ENCODE measurements at places on chromosomes 7 and 10.

DNA sequence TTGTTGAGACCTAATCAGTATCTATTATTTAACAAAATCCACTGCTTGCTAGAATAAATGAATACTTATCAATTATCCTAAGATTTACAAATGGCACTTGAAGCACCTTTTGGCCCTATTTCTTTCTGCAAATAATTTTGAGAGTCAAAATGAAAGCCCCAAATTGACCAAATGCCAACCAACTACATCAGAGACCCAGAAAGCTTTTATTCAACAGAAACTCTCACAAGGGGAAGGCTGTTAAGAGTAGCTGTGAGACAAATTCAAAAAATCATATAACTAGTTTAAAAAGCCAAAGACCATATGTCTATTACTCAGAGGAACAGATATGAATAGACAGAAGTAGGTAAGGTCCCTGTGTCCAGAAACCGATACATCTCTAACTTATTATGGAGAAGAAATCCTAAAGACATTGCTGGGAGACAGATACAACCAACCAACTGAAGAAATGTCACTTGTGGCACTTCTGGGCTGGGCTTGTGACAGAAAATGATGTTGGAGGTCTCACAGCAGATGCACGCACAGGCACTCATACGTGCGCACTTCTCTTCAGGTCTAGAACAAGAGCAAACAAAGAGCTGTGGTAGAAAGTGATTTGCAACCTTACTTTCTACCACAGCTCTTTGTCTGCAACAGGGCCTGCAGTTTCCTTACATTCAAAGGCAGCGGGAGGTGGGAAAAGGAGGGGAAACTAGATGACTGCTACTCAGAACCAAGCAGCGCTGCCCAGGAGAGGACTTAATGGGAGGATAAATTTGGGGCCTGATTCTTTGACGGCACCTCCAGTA lies 58.6 kb upstream of the KCNIP2 start:
- no peak for DNase-seq

DNA sequence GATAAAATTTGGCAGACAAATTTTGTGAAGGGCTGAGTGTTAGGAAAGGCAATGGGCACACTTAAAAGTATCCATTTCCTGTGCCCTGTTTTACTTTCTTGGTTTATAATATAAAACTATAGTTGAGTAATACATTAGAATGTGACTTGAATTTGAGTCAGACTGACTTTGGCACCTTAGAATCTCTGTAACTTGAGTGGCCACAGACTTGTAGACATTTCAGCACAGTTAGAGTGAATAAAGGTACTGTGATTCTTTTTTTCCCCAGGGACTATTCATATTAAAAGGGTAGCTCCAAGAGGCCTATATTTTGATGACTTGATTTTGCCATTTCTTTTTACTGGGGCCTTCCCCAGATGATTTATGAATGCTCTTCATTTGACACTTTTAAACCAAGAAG lies 22.4 kb downstream of the GBF1 start:
- DNase-seq = no peak

DNA sequence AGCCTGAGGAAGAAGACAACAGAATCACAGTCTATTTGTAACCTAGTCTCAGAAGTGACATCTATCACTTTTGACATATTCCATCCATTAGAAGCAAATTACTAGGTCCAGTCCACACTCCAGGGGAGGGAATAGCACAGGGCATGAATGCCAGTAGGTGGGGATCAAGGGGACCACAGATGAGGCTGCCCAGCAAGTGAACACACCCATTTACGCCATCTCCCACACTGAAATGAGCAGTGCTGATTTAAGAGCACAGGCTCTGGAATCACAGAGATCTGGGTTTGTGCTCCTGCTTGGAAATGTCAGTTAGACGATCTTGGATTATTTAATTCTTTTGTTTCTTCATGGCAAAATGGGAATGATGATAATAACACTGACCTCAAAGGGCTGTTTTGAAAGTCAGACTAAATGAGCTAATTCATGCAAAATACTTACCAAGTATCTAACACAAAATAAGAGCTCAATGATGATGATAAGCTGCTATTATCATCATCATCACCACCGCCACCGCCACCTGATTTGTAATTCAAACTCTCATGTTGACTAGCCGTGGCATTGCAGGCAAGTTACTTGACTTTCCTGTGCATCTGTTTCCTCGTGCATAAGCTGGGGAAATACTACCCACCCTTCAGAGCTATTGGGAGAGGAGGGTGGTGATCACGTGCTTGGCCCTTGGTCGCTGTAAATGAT lies 138.9 kb upstream of the KLF14 start:
- no peak for DNase-seq

- DNase-seq = no peak
Observed at GRCh38 chr7:148611692-148612091, 21.1 kb downstream of the C7orf33 start.

DNA sequence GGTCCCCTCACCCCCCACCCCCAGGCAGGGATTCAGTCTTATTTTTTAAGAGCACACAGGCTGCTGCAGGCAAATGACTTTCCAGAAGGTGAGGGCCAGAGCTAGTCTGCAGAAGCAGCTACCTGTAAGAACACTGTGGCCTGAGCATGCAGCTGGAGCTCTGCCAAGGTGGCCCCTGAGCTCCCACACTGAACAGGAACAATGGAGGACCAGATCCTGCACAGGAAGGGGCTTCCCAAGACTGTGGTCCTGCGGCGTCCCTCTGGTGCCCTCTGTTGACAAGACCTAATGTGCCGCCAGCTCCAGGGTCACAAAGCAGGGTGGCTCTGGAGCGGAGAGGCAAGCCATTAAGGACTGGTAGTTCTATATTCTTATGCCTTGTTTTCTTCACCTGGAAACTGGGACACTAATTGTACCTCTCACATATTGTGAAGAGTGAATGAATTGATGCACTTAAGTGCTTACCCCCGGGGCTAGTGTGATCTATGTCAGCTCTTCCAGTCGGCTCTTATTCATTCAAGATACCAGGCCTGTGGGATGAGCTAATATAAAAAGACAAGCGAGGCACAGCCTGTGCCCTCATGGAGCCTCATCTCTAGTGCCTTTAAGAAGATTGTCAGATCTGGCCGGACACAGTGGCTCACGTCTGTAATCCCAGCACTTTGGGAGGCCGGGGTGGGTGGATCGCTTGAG lies 8.0 kb upstream of the BEND7 start:
- DNase-seq = peak; percentile 58

GRCh38 chr10:6195376-6195775 lies 7.4 kb upstream of the PFKFB3 start:
- DNase-seq = no peak

DNA sequence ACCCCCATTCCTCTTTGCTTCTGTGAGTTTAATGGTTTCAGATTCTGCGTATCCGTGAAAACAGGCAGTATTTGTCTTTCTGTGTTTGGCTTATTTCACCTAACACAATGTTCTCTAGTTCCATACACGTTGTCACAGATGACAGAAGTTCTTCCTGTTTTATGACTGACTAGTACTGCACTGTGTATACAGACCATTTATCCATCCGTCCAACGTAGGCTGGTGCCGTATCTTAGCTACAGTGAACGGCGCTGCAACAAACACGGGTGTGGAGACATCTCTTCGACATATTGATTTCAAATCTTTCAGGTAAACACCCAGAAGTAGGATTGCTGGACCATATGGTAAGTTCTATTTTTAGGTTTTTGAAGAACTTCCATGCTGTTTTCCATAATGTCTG lies 181.7 kb downstream of the PARD3 start:
- DNase-seq = no peak

GRCh38 chr10:113162960-113163359 lies 212.9 kb downstream of the TCF7L2 start:
- no peak for DNase-seq

- no peak for DNase-seq
Observed at GRCh38 chr7:104074529-104074928, 85.1 kb upstream of the RELN start.

GRCh38 chr10:85557077-85557476 lies 809.5 kb downstream of the GRID1 start:
- no peak for DNase-seq

GRCh38 chr10:96468845-96469244 lies 44.9 kb downstream of the TLL2 start:
- DNase-seq = no peak

GRCh38 chr10:107118866-107119265 lies 45.6 kb downstream of the SORCS1 start:
- no peak for DNase-seq

DNA sequence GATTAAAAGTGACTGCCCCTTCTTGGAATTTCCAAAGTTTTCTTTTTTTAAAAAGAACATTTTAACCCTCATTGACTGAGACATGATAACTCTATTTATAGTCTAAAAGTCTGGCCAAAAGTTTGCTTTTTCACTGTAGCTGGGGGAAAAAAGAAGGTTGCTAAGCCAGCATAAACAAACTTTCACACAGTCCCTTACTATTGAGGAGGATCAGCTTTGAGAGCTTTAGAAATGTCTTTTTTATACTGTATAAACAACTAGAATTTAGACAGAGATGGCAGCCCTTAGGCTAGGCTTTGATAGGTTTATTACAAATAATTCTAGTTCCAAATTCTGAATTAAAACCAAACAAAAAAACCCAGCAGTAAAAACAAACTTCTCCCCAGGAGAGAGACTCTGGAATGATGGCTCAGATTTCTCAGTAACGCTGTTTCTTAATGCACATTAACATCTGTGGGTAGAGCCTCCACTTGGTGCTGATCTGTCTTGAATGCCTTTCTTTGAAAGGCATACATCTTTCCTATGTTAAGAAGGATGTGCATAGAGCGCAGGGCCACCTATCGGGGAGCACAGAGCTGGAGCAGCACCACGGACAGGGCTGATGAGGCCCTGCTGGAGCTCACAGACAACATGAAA lies 100.9 kb upstream of the PDLIM1 start:
- DNase-seq = peak; percentile 49

DNA sequence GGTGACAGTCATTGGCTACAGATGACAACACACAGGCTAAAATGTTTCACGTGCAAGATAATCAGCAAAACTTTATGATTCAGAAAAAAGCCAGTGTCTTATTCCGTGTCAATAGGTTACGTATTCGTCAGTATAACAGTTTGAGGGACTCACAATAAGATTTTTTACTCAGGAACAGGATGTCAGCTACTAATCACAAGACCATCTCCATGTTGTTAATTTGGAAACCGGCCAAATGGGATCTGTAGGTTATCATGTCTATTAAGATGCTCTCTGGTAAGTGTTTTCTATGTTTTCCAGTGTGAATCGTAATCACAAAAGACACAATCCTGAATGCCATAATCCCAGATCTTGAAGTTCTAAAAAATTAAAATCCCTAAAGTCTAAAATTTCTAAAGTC lies 197.3 kb downstream of the ETV1 start:
- DNase-seq = no peak

DNA sequence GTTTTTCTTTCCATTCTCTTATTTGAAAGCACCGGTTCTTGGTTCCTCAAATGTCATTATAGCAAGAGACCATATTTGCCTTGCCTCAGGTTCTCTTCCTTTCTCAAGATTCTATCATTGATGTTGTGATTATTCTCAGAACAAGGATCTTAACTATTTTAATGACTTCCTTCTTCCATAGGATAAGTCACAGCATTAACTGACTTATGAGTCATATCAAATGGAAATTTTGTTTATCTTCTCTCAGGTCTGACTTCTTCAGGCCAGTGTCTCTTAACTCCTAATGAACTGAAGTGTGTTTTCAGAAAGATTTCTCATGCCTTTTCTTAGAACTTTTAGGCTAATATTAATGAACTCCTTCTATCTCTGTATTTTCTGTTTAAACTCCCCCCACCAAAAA lies 794.6 kb upstream of the LRRN3 start:
- no peak for DNase-seq

GRCh38 chr7:79820387-79820786 lies 314.2 kb upstream of the GNAI1 start:
- DNase-seq = peak; percentile 73

DNA sequence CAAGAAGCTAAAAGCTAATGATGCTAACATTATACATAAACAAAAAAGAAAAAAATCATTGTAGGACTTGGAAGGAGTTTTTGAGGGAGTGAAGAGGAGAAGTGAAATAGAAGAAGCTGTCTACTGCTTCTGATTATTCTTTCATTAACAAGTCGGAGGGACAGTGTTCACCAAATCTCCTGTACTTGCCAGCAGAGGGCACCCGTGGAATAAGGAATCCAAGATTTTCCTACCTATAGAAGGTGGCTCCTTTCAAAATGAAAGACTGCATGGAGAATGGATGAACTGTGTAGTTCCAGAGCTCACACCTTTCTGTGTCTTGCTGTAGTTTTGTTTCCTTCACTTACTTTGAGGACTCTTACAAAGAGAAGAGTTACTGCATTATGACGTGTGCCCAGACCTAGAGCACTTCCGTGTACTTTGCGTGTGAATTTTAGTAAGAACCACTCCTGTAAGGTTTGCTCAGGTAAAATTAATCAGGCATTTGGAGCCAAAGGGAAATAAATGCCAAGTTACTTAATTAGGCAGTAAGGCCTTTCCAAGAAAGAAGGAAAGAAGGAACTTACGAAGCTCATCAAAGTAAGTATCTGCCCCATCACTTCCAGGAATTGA lies 145.1 kb downstream of the SEMA3D start:
- peak; percentile 65 for DNase-seq

DNA sequence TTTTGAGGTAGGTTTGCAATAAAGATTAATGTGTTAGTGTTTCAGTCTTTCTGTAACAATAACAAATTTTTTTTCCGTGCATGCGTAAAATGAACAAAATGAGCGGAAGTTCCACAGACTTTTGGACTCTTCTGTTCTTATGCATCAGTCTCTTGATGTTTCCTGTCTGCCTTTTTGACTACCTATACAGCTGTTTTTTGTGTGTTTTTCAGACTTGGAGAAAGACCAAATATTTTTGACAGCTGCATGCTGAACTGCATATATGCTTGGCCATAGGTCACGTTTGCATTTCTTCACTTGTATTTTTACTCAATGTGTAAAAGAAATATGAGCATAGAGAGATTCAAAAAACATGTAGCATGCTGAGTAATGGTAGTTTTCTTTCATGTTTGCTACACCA lies 119.3 kb downstream of the BBS9 start:
- DNase-seq = no peak

GRCh38 chr10:22997096-22997495 lies 69.2 kb downstream of the ARMC3 start:
- no peak for DNase-seq

- no peak for DNase-seq
Observed at GRCh38 chr10:113476191-113476590, 76.7 kb upstream of the HABP2 start.

GRCh38 chr7:1193593-1194424 lies 33.8 kb upstream of the ZFAND2A start:
- DNase-seq = peak; percentile 76

- DNase-seq = no peak
Observed at GRCh38 chr10:125559210-125559609, 123.8 kb downstream of the TEX36 start.

DNA sequence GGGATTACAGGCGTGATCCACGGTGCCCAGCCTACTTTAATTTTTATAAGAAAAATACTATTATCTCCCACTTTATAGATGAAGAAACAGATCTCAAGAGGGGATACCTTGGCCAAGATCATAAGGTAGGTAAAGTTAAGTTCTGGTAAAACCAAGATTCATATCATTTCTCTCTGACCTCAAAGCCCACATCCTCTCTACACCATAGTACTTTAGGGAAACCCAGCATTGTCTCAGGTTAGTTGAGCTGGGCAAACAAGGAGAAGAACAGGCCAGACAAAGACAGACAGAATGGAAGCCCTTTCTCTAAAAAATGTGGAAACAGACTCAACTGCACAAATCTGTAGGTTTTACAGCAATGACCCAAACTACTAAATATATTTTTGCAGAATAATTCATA lies 197.7 kb upstream of the FRMD4A start:
- no peak for DNase-seq

Data from urothelium cell line (cell line).